ENCODE measurements at places on chromosomes 3 and 15.

- no peak for DNase-seq
Measured at GRCh38 chr15:86802244-86802643, 722.6 kb downstream of the AGBL1 start.

GRCh38 chr3:122394173-122394572 lies 10.2 kb downstream of the FAM162A start:
- DNase-seq, result no peak

DNA sequence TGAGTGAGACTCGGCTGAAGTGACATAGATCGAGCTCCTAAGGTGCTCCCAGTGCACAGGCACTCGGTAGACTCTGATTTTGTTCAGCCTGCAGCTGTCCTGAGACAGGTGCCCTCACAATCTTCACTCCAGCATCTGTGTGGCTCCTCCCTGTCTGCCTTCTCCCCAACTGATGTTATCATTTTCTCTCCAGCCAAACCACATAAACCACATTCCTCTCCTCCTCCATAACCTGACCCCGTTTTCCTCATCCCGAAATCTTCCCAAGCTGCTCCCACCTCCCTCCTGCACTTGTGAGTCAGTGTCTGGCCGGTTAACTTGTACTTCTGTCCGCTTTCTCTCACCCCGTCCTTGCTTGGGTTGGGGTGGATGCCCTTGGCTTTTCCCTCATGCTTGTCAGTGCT lies 93.3 kb upstream of the HACD2 start:
- no peak for DNase-seq

- DNase-seq, result no peak
Measured at GRCh38 chr15:50353251-50353974, 1.6 kb downstream of the GABPB1 start.

DNA sequence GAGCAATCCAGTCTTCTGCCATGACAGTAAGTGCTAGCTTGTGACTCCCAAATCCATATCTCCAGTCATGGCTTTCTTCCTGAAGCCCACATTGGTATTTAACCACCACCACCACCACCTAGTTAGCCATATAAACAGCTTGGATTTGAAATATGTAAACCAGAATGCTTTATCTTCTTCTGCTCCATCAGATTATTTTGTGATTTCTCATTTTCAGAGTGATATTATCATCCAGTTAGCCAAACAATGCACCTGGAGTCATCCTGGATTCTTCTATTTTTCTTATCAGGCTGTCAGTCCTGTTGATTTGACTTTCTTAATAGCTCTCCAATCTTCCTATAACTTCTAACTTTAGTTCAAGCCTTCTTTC lies 124.3 kb upstream of the PTX3 start:
- DNase-seq, result no peak

DNA sequence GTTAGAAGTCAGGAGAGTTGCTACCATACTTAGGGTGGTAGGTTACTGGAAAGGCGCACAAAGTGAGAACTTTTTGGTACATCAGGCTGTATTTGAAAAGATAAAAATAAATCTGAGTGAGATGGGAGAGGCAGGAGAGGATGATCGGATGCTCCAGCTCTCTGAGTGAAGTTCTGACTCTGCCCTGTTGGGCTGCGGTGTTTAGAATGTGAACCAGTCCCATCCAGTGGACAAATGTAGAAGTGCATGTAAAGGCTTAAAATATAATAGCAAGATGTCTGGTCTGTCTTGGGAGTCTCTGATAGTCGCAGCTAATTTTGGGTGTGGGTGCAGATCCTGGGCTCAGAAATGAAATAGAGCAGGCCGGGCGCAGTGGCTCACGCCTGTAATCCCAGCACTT lies 30.4 kb downstream of the ACKR2 start:
- peak; percentile 50 for DNase-seq

DNA sequence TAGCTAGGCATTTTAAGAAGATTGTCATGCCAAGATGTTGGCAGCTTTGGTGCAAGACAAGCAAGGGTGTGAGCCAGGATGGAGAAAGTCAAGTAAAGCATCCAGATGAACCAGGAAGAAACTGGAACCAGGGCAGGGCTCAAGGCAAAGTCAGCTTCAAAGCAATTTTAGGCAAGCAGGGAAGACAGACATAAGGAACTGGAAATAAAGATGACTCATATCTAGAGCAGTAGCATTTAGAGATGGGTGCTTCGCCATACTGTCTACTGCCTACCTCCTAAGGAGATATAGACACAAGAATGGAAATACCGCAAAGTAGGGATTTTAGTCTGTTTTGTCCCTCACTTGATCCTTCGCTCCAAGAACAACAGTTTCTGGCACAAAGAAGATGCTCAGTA lies 59.9 kb downstream of the RYR3 start:
- DNase-seq, result no peak

DNA sequence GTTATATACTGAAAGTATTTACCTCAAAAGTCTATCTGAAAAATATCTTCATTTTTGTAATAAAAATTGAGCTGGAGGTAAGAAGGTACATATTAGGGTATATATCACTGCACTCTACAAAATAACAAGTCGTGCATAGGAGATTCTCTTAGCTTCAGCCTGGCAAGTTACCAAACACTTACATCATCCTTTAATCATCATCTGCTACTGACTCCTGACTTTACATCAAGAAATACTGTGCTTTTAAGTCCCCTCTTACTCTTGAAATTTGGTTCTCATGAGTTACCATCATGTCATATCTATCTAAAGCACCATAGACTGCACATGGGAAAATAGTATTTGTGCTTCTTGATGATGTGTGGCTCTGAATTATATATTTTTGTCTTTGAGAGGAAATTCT lies 50.8 kb downstream of the LYSMD4 start:
- no peak for DNase-seq

- DNase-seq, result peak; percentile 52
Measured at GRCh38 chr3:50167069-50167840, 12.1 kb downstream of the SEMA3F start.

DNA sequence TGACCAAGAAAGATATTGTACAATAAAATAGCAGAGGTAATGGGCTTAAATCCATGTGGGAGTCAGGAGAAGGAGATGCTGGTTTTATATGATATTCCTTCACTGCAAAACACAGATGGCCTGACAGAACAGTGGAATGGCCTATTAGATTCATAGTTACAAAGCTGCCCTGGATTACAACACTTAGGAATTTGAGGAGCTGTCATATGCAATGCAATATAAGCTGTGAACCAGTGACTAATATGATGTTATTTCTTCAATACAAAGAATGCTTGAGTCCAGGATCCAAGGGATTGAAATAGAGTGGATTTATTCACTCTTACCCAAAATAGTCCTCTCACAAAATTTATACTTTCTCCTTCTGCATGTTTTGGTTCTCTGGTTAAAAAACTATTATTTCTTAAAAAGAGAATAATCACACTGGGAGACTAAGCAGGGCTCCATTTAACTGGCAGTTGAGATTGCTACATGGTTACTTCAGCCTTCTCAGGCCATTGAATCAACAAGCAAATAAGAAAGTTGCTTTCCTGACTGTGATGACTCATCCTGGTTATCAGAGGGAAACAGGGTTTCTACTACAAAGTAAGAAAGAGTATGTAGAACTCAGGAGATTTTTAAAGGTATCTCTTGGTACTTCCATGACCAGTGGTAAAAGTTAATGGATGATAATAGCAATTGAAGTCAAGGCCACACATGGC lies 79.8 kb upstream of the ZPLD1 start:
- DNase-seq, result no peak

DNA sequence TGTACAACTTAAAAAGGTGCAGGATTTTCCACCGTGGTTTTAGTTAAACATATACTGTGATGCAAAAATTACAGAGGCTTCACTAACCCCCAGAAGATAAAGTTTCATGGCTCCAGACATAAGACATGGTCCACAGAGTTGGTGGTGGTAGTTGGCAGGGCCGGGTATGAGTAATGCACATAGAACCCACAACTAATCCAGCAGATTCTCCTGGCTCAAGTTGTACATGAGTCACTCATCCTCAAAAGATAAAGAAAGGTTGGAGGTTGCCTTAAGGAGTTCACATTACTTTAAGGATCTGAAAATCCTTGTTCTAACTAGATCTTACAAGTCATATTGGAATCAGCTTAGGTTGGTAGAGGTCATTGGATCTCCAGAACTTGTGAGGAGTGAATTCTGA lies 98.3 kb upstream of the ZBTB20 start:
- no peak for DNase-seq

- DNase-seq, result no peak
Measured at GRCh38 chr3:23430781-23431398, 227.8 kb downstream of the UBE2E2 start.

- DNase-seq, result no peak
Measured at GRCh38 chr15:71810256-71811035, at the start of gene NR2E3. NR2E3 (plus strand) TSS chr15:71810554; CDS start chr15:71810744, 190 bp downstream.

GRCh38 chr15:81253846-81254245 lies 57.2 kb downstream of the IL16 start:
- DNase-seq, result no peak

DNA sequence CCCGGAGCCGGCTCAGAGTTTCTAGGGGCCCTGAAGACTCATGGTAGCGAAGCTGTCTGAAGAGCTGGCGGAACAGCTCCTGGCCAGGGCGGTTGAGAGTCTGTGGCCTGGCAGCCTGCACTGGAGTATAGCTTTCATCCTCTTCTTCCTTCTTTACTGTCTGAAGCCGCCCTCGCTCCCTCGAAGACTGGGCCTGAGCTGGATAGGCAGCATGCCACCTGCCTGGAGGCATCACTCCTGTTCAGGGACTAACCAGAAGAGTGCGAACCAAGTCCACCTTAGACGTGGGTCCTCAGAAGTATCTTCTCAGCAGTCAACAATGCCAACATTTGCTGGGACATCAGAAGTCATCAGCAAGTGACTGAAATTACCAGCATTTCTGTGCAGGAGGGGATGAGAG lies 22.2 kb downstream of the ZNF445 start:
- no peak for DNase-seq

DNA sequence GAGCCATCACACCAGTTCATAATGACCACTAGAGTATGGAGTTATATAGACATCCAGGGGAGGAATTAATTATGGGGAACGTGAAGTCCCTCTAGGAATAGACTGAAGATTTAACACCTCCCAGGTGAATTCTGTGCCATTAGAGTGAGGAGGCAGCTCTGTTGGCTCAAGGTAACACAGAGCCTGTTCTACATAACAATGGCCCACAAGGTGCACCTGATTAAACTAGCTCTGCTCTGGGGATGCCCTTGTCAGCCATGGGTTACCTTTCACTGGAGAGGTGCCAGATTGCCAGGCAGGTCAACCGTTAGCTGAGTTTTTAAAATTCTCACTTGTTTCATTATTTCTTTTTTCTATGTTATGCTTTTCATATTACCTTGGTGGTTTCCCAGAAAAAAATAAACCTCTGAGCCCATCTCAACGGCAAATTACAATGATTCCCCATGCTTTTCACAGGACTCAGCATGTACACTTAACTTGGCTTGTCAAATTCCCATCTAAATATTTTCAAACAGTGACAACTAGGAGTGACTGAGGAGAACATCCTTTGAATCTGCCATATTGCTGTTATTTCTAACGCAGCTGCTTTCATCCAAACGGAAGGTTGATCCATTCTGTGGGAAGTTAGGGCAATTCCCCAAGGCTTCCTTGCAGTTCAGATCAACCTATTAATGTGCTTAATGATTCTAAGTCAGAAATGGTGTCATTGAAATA lies 512.9 kb downstream of the MCTP2 start:
- DNase-seq, result no peak

Data from LNCaP clone FGC (cell line).